Psoas muscle (tissue), 8 donors: ENCODE measurements at places on chromosomes 12 and 14. TPM values are rescaled to one million over a fixed set of nuclear protein-coding genes. Genes with fewer than 3 reads are reported as not detected.

- H3K27ac ChIP-seq: no peak overlapping the region
- no peaks in the 10 kb centered on the region for H3K4me1 ChIP-seq
- DNase-seq: no peak
- H3K27me3 ChIP-seq: peaks cover 2% of the 10 kb centered on the region
- no peaks in the 10 kb centered on the region for H3K36me3 ChIP-seq
- no peak overlapping the region for H3K4me3 ChIP-seq
Observed at GRCh38 chr12:69337311-69338090, 10.7 kb upstream of the LYZ start.

GRCh38 chr14:67835596-67835995 is 16.0 kb downstream of the RAD51B start:
- H3K4me1 ChIP-seq: no peaks in the 10 kb centered on the region
- no peaks in the 10 kb centered on the region for H3K36me3 ChIP-seq
- DNase-seq: no peak
- no peak overlapping the region for H3K27ac ChIP-seq
- H3K4me3 ChIP-seq: no peak overlapping the region

GRCh38 chr12:25051171-25051570 is 102.3 kb upstream of the BCAT1 start:
- no peak for DNase-seq
- H3K27ac ChIP-seq: no peak overlapping the region
- H3K4me3 ChIP-seq: no peak overlapping the region
- no peaks in the 10 kb centered on the region for H3K27me3 ChIP-seq

DNA sequence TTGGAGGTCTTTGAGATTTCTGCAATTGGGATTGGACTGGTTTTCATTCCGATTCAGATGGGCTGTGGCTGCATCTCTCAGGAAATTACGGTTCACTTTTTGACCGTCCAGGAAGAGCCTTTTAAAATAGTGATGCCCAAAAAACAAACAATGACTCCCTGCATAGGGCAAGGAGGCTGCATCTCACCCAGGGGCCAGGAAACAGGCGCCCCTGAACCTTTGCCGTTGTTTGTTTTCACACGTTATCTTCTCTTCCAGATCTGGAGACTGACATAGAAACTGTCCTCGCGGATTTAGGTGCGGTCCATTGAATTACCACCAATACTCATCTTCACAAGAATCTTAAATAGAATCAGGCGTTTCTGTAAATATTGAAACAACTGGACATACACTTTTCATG is 66.0 kb downstream of the FLRT2 start:
- no peak for DNase-seq
- no peaks in the 10 kb centered on the region for H3K27me3 ChIP-seq
- no peaks in the 10 kb centered on the region for H3K4me1 ChIP-seq

CCDC197 gene
- total RNA-seq: 1.3 TPM
